ENCODE measurements at places on chromosomes 5 and 9. TPM values are rescaled to one million over a fixed set of nuclear protein-coding genes. Genes with fewer than 3 reads are reported as not detected.
A peak's percentile ranks its signal among the peaks of the same experiment; 100 is the strongest.

Gene PTGES2
- 120 TPM for total RNA-seq

Gene UBE2QL1
- total RNA-seq, result not detected

Gene WNK2
- total RNA-seq, result 0.17 TPM

- no peak for DNase-seq
Observed at GRCh38 chr5:4882186-4882585, 257.9 kb upstream of the ADAMTS16 start.

GRCh38 chr5:99814321-99815063 is 720.7 kb upstream of the FAM174A start:
- DNase-seq, result no peak

GRCh38 chr9:124040935-124041816 is 29.6 kb downstream of the LHX2 start:
- DNase-seq, result peak; percentile 25

GRCh38 chr5:53331463-53331862 is 149.0 kb upstream of the FST start:
- DNase-seq, result peak; percentile 66

GRCh38 chr5:15064396-15064795 is 192.8 kb upstream of the ANKH start:
- no peak for DNase-seq

All from MG63 (cell line).